ENCODE measurements at places on chromosomes 13 and 19.

DNA sequence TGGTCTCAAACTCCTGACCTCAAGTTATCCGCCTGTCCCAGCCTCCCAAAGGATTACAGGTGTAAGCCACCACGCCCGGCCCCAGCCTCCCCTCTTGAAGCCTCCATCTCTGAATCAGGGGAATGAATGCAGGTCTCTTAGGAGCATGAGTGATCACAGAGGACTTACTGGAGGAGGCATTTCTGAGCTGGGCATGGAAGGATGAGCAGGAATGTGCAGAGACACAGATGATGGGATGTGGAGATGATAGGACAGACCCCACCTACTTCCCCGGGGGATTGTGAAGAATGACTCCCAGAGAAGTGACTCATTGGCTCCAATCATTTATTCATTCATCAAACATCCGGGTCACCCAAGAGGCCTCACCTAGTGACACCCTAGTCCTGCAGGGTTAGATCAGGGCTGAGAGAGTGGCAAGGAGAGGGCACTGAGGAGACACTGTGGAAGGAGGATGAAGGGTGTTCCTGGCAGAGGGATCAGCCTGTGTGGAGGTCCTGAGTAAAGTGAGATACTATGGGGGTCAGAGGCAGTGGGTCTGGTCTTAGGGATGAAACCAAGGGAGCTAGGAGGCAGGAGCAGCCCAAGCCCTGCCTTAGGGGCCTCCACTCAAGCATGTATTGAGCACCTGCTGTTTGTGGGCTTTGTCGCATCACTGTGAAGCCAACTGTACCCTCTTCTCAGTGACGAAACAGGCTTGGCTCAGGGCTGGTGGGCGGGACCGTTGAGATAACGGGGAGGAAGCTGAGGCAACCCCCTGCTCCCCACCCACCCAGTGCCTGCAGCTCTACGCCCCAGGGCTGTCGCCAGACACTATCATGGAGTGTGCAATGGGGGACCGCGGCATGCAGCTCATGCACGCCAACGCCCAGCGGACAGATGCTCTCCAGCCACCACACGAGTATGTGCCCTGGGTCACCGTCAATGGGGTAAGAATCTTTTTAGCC lies 3.0 kb downstream of the IFI30 start:
- DNase-seq = no peak

DNA sequence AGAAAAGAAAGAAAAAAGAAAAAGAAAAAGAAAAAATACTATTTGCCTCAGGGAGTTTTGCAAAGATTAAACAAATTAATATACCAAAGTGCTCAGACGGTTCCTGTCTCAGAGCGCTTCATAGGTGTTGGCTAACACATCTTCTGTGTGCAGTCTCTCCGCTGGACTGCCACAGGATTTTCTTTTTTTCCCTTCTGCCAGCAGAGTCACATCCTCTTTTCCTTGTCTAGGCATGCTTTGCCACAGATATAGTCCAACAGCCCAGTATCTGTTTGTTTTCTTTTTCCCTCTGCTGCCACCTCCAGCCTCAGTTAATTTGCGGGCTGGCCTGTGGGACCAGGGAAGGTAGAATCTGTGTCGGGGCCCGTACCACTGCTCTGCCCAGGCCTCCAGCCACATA lies 3.4 kb upstream of the URAD start:
- DNase-seq = no peak

DNA sequence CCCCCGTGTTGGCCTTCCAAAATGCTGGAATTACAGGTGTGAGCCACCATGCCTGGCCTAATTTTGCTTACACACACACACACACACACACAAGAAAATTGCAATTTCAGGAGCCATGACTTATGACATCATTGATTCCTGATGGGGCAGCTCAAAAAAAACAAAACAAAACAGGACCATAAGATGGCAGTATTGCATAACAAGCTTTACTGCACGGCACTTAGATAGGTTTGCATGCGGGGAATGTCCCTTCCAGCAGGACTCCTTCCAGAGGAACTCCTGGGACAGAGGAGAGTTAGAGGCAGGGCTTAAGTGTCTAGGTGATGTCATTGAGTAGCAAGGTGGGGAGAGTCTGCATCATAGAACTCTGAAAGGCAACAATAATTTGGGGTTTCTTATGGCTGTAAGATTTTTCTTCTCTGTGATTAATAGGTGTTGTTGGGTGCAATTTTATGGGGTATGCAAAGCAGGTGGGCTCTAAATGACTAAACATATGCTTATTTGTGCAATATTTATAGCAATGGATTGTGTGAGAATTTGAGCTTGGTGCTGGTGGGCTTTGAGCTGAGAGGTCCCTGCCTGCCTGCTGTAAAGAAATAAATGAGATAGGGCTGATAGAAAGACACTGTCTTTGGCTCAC lies 9.0 kb upstream of the ACSBG2 start:
- DNase-seq = no peak

DNA sequence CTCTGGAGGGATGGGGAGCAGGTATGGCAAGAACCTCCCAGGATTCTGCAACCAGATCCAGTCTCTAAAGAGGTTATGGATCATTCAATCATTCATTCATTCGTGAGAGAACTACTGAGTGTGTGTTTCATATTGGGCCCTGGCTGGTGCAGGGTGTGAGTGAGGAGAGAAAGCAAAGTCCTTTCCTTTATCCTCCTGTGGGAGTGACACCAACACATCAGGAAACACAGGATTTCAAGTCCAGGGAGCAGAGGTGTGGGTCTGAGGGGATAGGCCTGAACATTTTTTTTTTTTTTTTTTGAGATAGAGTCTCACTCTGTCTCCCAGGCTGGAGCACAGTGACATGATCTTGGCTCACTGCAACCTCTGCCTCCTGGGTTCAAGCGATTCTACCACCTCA lies 3.3 kb downstream of the CEACAM1 start:
- DNase-seq = no peak

DNA sequence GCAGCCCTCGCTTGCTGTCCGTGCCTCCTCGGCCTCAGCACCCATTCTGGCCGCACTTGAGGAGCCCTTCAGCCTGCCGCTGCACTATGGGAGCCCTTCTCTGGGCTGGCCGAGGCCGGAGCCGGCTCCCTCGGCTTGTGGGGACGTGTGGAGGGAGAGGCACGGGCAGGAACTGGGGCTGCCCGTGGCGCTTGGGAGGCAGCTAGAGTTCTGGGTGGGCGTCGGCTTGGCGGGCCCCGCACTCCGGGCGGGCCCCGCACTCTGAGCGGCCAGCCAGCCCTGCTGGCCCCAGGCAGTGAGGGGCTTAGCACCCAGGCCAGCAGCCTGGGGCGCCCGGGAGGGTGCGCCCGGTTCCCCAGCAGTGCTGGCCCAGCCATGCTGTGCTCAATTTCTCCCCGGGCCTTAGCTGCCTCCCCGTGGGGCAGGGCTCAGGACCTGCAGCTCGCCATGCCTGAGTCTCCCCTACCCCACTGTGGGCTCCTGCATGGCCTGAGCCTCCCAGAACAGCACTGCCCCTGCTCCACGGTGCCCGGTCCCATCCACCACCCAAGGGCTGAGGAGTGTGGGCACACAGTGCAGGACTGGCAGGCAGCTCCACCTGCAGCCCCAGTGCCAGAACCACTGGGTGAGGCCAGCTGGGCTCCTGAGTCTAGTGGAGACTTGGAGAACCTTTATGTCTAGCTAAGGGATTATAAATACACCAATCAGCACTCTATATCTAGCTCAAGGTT lies 240.0 kb upstream of the PRR20A start:
- DNase-seq = no peak

DNA sequence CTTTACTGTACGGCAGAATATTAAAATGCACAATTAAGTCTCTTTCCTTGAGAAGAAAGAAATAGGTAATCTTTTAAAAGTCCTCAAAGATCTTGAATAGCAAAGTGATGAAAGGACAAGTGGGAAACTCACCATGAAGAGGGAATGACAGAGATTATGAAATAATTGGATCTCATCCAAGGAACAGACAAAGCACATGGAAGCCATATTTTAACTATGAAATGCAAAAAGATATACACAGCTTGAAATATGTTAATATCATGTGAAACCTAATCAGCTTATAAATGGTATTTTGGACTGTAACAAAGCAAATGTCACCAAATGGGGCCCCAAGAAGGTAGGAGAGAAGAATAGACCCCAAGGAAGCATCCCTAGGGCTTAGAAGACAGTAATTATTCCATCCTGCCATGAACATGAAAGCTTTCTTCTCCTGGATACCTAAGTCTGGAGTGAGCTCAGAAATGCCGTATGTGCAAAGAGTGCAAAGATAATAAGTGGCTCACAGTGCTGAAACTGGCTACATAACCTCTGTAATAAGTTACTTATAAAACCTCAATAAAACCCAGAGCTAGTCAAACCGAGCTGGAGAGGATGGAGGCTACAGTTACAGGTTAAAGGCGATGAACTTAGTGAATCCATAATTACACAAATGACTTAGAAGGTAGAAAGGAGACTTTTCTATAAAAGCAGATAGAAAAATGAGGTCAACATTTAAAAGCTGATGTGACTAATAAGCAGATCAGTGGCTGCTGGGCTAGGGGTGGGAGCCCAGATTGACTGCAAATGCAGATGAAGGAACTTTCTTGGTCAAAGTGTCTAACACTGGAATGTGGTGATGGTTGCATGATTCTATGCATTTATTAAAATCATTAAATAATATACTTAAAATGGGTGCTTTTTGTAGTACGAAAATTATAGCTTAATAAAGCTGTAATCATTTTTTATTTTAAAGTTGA lies 34.4 kb downstream of the DCLK1 start:
- no peak for DNase-seq

DNA sequence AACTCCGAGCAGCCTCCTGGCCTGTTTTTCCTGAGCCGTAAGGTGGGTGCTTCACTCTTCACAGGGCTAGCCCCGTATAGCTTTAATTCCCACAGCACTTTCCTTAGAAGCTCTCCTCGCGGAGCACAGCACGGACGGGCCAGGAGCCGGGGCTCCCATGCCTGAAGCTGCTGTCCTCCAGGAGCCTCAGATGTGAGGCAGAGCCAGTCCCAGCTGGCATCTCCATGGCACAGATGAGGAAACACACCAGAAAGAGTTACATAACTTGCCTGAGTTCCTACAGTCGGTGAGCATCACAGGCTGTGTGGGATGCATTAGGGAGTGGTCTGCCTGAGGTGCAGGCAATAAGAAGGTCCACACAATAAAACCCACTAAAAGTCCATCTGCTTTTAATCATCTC lies 118.5 kb downstream of the ATP8A2 start:
- DNase-seq = no peak

- DNase-seq = peak; percentile 76
These were observed 5.7 kb downstream of the JAK3 start for GRCh38 chr19:17841810-17842662.

GRCh38 chr13:71661921-71662320 lies 205.1 kb downstream of the DACH1 start:
- DNase-seq = no peak

- DNase-seq = no peak
These were observed 449.9 kb downstream of the KLF12 start for GRCh38 chr13:73684286-73684685.

DNA sequence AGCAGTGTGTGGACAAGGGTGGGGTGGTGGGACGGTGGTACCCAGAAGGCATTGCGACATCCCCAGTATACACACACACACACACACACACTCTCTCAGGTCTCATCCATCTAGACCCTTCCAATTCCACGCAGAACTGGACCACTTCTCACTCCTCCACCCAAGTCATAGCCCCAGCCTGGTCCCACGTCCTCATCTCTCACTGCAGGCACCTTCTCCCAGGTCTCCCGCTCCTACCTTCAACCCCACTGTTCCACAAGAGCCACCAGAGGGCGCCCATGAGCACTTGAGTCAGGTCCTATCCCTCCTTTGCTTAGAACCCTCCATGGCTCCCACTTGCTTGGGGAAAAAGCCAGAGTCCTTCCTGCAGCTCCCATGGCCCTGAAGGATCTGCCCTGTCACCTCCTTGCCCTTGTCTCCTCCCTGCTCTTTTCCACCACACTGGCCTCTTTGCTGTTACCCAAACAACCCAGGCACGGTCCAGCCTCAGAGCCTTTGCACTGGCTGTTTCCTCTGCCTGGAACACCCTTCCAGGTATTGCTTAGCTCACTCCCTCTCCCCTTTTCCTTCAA lies 62.6 kb downstream of the IER2 start:
- DNase-seq = peak; percentile 70

- no peak for DNase-seq
These were observed 22.4 kb downstream of the CPT1C start for GRCh38 chr19:49713236-49713845.

- no peak for DNase-seq
These were observed 477.1 kb upstream of the SGCG start for GRCh38 chr13:22703601-22704209.

- DNase-seq = no peak
These were observed 1.7 kb upstream of the SLITRK5 start for GRCh38 chr13:87669379-87669978.

- no peak for DNase-seq
These were observed 483.6 kb downstream of the KLF5 start for GRCh38 chr13:73542446-73542845.

DNA sequence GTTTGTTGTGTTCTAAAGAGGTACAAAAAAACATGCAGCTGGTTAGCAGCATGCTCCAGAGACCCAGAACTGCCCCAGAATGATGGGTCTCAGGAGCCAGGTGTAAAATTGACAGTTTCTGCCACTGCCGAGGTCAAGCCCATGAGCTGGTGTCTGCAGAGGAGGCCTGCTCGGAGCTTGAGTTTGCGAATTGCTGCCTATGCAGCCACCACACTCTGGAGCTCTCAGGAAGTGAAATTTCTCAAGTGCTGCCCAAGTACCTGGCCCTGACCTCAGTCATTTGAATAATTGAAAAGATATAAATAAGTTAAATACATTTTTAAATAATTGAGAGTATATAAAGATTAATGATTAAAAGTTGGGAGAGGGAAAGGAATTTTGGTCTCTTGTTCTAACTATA lies 66.4 kb downstream of the ZAR1L start:
- DNase-seq = no peak

- peak; percentile 21 for DNase-seq
These were observed 24.1 kb downstream of the SHANK1 start for GRCh38 chr19:50695251-50696093.

GRCh38 chr19:4044990-4045465 lies 21.7 kb downstream of the ZBTB7A start:
- no peak for DNase-seq

DNA sequence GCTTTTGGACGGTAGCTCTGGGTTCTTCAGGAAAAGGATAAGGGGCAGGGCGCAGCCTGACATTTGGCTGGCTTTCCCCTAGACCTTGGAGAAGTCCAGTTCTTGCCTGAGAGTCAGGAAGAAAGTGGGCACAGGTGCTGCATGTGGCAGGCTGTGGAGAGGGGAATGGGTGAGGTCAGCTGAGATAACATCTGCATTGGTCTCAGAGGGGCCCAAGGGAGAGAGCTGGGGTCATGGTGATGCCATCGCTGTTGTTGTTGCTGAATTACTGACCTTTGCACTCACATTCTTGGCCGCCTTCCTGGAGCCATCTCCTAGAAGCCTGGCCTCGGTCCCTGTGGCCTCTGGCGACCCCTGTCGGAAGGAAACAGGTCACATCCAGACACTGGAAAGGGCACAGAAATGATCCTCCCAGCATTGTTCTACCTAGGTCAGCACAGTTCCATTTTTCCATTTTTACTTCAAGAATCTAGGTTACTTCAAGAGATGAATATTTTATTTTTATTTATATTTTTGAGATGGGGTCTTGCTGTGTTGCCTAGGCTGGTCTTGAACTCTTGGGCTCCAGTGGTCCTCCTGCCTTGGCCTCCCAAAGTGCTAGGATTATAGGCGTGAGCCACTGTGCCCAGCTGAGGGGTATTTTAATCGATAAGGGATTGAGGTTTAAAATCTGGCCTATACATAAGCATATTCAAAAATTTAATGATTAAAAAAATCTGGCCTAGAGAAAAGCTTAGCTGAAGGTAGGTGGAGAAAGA lies 6.5 kb upstream of the LIPE start:
- peak; percentile 51 for DNase-seq

- no peak for DNase-seq
These were observed 115.3 kb downstream of the NALCN start for GRCh38 chr13:101301053-101301452.

All from activated T-cell treated with anti-CD3 and anti-CD28 coated beads for 48 hours (primary cell).